ENCODE measurements at places on chromosomes 7 and 10.

DNA sequence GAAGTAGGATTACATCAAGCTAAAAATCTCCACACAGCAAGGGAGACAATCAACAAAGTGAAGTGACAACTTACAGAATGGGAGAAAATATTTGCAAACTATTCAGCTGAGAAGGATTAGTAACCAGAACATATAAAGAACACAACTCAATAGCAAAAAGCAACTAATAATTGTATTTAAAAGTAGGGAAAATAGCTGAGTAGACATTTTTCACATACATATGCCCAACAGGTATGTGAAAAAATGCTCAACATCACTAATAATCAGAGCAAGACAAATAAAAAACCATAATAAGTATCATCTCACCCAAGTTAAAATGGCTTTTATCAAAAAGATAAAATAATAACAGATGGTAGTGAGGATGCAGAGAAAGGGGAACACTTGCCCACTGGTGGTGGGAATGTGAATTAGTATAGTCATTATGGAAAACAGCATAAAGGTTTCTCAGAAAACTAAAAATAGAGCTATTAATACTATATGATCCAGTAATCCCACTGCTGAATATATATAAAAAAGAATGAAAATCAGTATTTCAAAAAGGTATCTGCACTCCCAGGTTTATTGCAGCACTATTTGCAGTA, 784.5 kb upstream of the C7orf33 start:
- DNase-seq: peak; percentile 47

DNA sequence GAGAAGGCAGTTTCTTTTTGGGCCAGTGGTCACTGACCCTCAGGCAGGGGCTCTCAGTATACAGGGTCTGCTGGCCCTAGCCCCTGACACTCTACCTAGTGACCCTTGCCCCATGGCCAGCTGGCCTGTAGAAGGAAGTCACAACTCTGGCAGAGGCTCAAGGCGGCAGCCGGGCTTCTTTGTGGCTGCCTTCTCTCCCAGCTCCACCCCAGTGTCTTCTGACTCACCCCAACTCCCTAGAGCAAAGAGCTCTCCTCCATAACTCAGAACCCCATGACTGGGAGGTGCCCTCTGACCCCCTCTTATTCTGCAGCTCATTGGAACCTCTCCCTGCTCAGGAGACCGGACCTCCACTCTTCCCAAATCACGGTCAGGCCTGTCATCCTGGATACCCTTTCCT, 358.2 kb downstream of the FGFR2 start:
- no peak for DNase-seq

GRCh38 chr7:158747408-158747807, 42.8 kb upstream of the NCAPG2 start:
- no peak for DNase-seq

GRCh38 chr7:53531-53930, 138.8 kb upstream of the FAM20C start:
- DNase-seq: peak; percentile 60

GRCh38 chr10:37872955-37873354, 15.5 kb upstream of the ZNF248 start:
- no peak for DNase-seq

DNA sequence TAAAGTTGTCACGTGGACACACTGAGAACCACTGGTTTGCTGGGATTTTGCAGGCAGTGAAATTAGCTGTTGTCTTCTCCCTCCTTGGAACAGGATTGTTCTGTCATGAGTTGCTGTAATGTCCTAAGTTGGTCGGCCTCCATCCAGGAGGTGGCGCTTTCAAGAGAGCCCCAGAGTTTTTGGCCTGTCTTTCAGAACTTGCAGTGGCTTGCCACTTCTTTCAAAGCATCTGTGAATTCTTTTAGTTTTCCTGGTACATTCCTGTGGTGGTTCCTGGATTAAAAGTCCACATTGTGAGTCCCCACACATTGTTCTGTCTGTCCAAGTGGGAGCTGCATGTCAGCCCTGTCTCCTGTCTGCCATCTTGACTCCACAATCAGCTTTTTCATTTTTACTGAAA, 133.8 kb downstream of the PON1 start:
- DNase-seq: no peak

DNA sequence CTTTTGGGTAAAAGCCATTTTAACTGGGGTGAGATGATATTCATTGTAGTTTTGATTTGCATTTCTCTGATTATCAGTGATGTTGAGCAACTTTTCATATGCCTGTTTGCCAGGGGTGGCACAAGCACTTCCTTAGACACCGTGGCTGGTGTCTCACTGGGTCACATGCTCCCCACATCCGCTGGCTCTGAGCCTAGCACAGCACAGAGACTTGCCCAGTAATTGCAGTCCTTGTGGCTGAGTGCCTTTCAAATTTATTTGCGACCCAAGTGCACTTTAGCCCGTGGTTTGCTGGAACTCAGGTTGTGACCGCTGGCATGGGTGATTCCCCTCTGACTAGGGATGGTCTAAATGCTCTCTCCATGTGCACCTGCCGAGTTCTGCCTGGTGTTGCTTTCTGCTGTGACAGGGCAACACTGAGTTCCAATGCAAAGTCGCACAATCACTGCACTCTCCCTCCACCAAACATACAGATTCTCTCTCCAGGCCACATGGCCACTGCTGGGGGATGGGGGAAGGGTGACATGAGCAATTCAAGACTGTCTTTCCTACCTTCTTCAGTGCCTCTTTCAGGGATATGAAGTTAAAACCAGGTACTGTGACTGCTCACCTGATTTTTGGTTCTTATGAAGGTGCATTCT, 66.5 kb downstream of the ZNF277 start:
- DNase-seq: peak; percentile 45

DNA sequence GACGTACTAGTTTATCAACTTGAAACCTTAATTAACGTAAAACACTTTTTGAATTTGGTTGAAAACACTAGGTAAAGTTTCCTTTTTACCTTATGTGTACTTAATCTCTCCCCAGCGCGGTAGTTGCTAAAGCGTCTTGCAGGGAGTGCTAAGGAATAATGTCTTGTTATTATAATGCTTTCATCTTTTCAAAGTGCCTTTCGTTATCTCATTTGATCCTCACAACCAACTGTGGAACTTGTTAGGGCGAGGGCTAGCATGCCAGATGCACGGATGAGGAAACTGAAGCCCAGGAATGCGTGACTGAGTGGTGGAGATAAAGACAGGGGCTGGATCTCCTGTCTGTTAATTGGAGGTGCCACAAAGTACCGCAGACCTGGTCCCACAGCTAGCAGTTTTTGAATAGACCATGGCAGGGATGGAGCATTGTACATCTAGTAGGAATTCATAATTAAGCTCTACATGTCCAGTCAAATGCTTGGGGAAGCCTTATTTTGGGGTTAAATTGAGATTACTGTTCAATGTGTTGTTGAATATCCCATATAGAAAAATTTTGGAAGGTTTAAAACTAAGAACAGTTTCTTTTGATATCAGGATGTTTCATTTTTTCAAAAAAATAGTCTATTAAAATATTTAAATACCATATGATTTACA, 234.3 kb downstream of the SH2D4B start:
- no peak for DNase-seq

DNA sequence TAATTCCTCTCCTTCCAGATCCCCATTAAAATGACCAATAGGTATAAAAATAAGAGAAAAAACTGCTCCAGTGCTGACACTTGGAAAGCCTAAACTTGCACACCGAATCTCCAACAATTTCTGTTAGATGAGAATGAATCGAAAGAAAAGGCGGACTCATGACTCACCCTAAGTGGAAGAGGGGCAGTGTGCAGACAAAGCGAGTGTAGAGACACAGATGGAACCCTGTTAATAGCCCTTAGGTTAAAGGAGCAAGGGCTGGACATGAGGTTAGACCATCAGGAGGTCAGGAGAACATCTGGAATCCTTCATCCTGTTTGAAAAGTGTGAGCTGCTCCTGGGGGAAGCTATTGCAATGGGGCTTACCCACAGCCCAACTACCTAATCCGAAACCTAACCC, 103.4 kb upstream of the GLI3 start:
- no peak for DNase-seq

DNA sequence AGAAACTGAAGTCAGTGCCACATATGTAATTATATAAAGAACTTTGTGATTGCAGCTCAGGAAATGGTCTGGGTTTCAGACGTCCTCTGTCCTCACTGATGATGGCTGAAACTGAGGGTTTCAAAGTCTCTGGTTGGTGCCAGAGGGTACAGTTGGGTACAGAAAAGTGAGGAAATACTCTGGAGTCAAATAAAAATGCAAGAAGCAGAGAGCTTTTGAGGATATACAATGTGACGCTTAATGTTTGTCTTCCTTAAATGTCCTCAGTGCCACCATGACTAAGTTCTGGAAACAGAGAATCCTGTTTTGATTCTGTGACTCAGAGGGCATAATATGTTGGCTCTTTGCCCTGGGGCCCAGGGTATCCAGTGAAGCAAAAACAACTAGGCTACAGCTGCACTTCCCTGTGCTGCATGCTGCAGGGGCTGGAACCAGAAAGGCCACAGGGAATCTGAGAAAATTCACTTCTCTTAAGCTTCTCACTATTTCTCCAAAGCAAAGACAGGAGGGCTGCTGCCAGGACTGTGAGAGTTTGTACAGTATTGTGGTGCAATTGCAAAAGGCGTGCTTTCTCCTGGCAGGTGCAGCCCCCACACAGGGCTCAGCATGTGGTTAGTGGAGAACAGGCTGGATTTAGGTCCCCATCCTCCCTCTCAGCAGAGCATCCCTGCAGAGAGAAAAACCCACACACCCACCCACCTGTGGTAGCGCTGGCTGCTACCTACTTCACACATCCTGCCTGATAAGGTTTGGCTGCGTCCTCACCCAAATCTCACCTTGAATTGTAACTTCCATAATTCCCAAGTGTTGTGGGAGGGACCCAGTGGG, 169.5 kb upstream of the SVIL start:
- DNase-seq: peak; percentile 48

- DNase-seq: no peak
These were observed 40.4 kb upstream of the STEAP4 start for GRCh38 chr7:88347090-88347489.

GRCh38 chr10:69465457-69466157, 14.3 kb downstream of the TSPAN15 start:
- DNase-seq: peak; percentile 62

GRCh38 chr7:80650030-80650429, 11.6 kb downstream of the CD36 start:
- no peak for DNase-seq

DNA sequence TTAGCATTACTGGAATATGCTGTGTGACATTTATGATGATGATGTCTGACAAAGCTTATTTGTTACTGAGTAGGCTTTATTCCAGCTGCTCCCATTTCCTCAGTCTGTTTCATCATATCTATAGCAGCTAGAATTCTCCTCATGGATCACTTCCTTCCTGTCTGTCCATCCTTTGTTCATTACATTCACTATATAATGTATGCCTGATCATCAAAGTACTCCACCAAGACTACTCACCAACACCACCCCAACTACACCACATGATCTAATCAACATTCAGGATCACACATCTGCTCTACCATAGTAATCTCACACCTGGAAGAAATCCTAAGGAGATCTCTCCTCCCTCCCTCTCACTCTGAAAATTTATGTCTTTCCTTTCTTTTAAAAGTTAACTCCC, 61.3 kb downstream of the APBB1IP start:
- no peak for DNase-seq

GRCh38 chr7:100641463-100641859, at the start of gene TFR2:
Gene TFR2, minus strand, starts transcription at chr7:100641552. Its CDS starts 43 bp downstream, at chr7:100641509.
- no peak for DNase-seq

DNA sequence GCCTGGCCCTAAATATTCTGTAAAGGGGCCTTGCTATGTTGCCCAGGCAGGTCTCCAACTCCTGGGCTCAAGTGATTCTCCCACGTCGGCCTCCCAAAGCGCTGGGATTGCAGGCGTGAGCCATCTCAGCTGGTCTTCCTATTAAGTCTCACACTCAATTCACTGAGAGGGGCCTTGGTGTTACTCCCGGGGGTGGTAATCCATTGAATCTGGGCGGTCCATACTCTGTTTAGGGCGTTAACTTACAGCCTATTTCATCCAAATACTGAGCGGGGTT, 665 bp upstream of the SRRT start:
- DNase-seq: no peak

DNA sequence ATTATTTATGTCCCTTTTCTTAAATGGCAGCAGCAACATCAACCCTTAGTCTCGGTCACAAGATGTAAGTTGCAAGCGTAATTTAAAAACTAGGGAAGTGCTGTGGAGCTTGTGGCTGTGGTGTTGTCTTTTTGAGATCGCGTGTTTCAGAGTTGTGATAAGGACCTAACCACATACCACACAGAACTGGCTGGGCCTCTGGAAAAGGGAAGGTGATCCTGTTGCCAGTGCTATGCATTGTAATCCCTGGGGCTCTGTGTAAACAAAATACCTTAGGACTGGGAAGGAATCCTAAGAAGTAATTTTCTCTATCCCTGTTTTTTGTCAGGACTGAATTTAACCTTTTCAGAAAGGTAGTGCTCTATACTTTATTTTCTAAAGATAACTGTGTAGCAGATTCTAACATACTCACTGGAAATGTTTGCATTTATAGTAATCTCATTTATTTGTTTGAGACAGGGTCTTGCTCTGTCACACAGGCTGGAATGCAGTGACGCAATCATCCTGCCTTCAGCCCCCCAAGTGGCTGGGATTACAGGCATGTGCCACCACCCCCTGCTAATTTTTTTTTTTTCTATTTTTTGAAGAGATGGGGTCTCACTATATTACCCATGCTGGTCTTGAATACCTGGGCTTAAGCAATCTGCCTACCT, 60.4 kb downstream of the INPP5F start:
- DNase-seq: peak; percentile 98

DNA sequence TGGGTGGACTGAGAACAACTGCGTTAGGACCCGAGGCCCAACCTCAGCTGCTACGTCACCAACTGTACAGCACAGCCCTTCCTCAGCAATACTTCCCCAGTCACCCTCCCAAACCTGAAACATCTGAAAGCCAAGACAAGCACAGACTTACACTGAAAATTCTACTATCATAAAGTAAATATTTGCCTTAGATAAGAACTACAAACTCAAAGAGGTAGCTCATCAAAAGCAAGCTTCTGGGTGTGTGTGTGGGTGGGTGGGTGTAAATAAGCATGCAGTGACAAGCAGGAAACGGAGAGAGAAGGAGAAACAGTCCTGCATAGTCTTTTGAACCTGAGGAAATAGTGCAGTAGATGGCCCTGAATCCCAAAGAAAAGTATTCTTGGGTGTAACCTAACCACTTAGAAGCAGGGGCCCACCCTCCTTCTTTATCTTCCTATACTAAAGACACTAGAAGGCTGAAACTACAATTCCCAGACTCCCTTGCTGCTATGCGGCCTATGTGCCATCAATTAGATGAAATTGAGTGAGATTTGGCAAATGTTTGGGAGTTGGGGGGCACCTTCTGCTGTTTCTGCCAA, 18.7 kb downstream of the SLC25A13 start:
- DNase-seq: no peak

- DNase-seq: no peak
These were observed 154.9 kb downstream of the SDHAF3 start for GRCh38 chr7:97272237-97272975.

- DNase-seq: peak; percentile 13
These were observed 2.0 kb downstream of the MOSPD3 start for GRCh38 chr7:100614308-100614861.

- DNase-seq: no peak
These were observed 2.0 kb upstream of the TM9SF3 start for GRCh38 chr10:96588616-96589419.

- no peak for DNase-seq
These were observed 1279.2 kb upstream of the AUTS2 start for GRCh38 chr7:68319061-68319460.

All from MV-4-11 (cell line).